Putamen (tissue), 1 donor: ENCODE measurements at places on chromosomes 7 and 10.
A peak's percentile ranks its signal among the peaks of the same experiment; 100 is the strongest.

DNA sequence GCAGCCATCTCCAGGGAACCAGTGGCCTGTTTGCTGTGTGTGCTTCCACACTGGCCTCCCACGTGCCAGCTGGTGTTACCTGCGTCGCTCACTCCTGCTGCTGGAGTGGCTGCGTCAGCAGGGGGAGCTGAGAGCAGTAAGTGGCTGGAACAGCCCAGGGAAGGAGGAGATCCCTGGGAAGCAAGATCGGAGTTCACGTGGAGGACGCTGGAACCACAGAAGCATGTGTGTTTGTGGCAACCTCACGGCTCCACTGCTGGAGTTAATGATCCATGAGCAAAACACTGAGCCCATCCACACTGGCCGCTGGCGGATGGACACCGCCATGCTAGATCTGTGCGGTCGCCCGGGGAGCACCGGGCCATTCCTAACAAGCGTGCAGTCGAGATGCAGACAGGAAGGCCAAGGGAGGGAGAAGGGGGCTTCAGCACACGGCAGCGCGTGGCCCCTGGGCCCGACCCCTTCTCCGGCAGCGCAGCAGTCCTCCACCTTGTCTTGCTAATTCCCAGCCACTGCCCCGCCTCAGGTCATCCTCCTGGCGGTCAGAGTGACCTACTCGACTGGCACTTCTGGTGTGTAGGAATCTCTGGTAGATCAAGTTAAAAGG lies 68.5 kb upstream of the EEPD1 start:
- no peak for DNase-seq

GRCh38 chr7:130853503-130854279 lies 119.7 kb upstream of the KLF14 start:
- DNase-seq = no peak

DNA sequence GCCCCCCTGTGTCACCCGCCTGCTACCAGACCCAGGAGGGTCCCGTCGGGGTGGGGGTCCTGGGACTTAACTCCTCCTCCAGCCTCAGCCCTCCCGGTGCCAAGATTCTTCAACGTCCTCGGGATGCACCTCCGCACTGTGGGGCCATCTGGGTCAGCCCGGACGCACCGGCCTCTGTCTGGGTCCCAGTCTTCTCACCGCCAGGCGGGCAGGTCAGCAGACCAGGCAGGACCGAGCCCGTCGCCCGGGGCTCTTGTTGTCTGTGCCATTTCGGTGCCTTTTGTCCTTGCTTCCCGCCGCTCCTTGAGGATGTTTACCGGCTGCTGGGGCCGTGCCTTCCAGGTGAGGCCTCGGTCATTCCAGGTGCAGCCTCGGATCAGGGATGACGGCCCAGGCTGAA lies 32.1 kb upstream of the PSMG3 start:
- no peak for DNase-seq

GRCh38 chr7:155285833-155286232 lies 11.8 kb upstream of the INSIG1 start:
- no peak for DNase-seq

GRCh38 chr7:64775289-64775688 lies 18.9 kb upstream of the ZNF138 start:
- DNase-seq = no peak

DNA sequence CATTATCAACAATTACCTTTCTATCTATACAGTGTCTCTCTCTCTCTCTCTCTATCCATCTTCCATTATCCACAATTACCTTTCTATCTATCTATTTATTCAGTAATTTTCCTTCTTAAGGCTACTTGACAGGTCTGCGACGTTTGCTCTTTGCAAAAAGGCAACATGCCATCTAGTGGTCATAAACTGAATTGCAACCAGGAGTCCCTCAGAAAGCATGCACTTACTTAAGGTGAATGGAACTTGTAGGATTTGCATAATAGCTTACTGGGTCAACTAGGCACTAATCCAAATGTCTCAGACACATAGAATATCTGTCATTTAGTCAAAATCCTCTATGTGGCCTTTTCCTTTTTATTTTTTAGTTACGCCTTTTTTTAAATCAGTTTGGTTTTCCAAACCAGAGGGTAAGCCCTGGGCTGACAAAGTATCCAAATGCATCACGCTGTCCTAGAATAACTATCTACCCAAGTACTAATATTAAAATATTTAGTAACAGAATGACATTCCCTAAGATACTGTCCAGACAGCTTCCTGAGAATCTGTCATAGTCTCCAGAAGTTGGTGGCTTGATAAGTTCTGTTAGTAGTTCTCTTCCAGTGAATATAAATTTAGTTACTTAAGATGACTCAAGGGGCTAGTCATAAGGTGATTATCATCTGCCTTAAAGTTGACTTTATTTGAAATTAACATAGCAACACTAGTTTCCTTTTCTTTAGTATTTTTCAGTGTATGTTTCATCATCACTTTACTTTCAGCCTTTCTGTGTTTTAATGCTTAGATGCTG lies 208.3 kb downstream of the PPP1R3A start:
- DNase-seq = peak; percentile 17

- DNase-seq = no peak
Observed at GRCh38 chr10:44966129-44966815, 6.7 kb downstream of the RASSF4 start.

GRCh38 chr7:140631602-140632001 lies 9.0 kb downstream of the DENND2A start:
- DNase-seq = no peak

DNA sequence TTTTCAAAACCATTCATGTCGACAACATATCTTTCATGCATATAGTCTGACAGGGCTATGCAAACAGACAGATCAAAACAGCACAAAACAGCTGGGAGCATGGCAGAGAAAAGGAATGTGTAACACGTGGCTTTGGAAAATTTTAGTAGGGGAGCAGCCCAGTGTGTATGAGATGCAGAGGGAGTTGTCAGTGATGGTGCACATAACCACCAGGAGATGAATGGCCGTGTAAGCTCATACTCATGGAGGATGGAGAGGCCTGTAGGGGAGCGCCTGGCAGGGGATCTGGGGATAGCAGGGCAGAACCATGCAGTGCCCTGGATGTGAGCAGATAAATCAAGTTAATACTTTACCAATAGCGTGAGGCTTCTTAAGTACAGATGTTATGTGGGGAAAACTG lies 45.7 kb downstream of the RHOBTB1 start:
- no peak for DNase-seq

DNA sequence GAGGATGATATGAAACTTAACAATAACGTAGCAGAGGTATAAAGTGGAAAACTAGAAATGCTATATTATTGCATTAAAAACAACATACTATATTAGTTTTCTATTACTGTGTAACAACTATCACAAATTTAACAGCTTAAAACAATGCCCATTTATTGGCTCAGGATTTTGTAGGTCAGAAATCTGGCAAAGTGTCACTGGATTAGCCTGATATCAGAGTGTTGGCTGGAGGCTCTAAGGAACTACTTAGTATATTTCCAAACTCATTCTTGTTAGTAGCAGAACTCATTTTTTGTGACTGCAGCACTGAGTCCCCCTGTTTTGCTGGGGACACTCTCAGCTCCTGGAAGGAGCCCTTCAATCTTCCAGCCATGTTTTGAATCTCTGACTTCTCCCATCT lies 306.8 kb downstream of the ETV1 start:
- DNase-seq = no peak

DNA sequence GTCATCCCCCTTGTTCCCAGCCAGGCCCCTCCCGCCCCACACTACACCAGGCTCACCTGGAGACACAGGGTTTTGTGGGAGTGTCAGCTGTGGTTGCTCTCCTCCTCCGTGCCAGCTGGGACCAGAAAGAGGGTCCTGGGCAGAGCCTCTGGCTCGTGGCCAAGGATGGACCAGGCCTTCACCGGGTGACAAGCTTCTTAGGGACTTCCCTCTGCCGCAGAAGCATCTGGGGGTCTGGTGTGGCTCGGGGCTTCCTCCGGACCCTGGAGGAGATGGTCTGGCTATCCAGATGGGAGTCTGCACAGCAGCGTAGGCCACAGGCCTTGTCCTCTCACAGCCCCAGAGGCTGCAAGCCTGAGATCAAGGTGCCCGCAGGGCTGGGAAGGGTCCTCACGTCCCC lies 63.8 kb upstream of the CFAP46 start:
- no peak for DNase-seq

DNA sequence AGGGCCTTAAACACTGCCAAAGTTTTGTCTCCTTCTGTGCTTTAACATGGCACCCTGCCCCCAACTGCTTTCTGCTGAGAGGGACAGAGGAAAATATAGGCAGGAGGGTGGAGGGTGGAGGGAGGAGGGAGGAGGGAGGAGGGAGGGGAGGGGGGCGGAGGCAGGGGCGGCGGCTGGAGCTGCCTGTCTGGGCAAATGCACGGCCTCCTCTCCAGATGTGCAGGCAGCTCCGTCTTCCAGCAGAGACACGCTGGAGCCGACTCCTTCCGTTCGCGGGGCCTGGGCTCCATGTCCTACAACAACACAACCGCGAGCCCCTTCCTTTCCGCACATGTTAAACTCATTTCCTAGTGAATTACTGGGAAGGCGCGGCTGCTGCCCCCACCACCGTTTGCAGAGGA lies 14.2 kb downstream of the EBF3 start:
- no peak for DNase-seq

GRCh38 chr7:91876391-91877133 lies 3.9 kb downstream of the MTERF1 start:
- no peak for DNase-seq

GRCh38 chr7:71595176-71595575 lies 463.2 kb downstream of the GALNT17 start:
- no peak for DNase-seq

DNA sequence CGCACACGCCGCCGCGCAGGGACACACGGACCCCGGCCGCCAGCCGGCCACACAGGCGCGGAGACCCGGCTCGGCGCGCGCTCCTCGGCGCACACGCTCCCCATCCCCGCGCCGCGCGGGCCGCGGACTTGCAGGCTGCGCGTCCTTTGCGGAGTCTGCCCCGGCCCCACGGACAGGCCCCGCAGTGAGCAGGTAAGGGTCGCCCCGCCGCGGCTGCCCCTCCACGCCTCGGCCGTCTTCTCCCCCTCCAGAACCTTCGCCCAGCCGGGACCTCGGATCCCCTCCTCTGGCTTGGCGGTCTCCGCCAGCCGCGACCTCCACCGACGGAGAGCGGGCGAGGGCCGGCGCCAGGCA lies 356 bp downstream of the ADCYAP1R1 start:
- DNase-seq = no peak

GRCh38 chr7:18125476-18125875 lies 97.8 kb upstream of the PRPS1L1 start:
- no peak for DNase-seq

DNA sequence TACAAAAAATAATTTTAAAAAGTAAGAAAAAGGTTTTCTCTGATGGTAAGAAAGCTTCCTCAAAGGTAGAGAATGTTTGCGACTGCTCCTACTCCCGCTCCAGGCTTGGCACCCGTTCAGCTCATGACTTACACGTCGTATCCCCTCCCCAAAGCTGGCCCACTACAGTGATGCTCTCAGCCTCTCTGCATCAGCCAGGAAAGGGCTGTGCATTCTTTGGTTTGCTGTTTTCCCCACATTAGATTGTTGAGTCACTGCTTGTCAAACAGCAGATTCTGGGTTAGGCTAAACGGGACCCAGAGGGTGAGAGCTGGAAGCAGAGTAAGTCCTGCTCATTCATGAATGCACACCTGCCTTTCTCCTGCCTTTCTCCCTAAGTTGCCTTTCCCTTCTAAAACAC lies 54.7 kb upstream of the NMT2 start:
- DNase-seq = no peak

GRCh38 chr7:76409537-76409936 lies at the start of gene SSC4D:
Gene SSC4D (minus strand): TSS chr7:76409697. CDS start chr7:76404439, 5,258 bp downstream.
- DNase-seq = no peak

DNA sequence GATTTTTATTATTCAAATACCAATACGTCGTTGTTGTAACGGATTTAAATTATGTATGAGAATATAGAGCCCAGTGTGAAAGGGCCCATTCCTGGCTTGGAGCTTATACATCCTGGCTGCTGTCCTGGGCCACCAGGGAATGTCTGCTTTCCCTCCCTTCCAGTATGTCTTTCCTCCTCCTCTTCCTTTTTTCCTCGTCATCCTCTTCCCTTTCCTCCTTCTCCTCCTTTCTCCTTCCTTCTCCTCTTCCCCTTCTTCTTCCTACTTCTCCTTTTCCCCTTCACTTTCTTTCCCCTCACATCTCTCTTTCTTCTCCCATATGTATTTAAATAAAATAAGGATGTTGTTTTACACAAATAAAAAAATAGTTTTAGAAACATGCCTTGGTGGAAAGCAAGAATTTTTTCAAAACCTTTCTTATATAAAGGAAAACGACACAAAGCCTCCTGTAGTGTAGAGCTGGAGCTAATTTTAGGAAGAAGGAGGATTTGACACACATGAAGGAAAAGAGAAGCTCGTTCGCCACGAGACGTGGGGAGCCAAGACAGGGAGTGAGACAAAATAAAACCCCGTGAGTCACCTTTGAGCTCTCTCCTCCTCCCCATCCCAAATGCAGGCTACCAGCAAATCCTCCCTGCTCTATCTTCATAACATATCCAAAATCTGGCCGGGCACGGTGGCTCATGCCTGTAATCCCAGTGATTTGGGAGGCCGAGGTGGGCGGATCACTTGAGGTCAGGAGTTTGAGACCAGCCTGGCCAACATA lies 301.1 kb upstream of the LYZL1 start:
- no peak for DNase-seq

DNA sequence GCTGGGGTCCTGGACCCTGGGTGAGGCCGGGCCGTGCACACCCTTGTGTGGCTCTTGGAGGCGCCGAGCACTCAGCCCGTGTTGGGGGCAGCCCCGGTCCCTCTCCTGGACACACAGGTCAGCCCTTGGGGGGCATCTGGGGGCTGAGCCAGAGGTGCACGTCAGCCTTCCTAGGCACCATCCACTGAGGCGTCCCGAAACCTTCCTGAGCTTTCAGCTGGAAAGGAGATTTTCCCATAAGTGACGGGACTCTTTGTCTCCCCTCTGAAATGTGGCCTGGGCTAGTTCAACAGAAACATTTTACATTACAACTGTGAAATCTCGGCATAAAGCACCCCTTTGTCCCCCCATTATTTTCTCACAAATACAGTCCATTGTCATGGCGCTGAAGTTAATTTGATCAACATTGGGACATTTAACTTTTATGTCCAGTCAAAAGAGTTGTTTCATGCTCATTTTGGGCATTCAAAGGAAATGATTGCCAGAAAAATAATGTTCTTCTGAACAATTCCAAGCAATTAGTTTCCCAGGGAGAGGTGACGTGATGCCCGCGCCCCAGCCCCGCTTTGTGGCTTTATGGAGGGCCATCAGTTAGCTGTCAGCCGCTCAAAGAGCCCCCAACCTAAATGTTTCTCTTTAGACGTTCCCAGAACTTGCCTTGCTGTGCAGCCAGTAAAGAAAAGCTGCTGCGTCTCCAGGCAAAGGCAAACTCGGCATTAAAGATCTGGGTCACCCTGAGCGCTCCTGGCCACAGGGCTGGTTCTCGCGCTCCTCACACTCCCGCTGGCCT lies 70.8 kb downstream of the NKX6-2 start:
- no peak for DNase-seq

GRCh38 chr10:33134011-33134751 lies 176.2 kb upstream of the ITGB1 start:
- DNase-seq = peak; percentile 58
